ENCODE measurements at places on chromosomes 3 and 15. TPM values are rescaled to one million over a fixed set of nuclear protein-coding genes. Genes with fewer than 3 reads are reported as not detected.

Gene C2CD4B
- total RNA-seq = 12.1 TPM

Gene GPR149
- total RNA-seq = not detected

DNA sequence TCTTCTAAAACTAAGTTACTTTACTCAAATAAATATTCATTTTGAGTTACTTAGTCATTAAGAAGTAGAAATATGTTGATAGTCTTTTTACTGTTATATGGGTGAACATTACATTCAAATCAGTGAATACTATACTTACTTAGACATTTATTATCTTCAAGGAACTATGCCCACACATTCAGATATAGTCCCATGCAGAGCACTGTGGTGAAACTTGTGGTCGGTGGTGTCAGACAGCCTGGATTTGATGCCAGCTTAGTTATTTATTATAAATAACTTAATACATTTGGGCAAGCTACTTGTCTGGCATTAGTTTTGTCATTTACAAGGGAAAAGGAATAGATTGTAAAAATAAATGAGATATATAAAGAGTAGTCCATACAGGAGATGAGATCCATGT is 149.5 kb downstream of the RAP2B start:
- DNase-seq = no peak

DNA sequence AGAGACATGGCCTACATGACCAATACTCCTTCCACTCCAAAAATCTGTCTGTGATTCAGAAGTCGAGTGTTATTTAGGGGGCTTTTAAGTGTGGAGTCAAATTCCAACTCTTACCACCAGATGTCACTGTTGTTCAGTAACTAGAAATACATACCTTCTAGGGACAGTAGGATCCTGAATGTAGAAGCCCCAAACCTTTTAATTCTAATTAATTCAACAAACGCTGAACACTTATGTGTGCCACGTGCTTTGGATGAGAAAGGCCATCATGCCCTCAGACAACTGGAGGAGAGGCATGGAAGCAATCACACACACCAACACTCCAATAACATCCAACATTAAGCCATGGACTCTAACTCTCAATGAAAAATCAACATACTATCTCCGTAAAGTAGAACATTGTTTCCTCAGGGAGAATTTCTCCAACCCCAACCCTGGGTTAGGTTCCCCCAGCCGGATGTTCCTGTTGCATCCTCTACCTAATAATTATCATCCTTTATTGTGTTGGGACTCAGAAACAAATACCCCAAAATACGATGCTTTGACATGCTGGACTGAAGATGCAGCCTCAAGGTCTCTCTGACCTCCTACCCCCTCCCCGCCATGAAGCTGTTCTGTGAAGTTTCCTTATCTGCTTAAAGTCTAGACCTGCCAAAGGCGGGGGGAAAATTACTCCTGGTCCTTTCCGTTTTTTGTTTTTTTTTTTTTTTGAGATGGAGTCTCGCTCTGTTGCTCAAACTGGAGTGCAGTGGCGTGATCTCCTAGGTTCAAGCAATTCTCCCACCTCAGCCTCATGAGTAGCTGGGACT is 8.0 kb upstream of the CCDC13 start:
- DNase-seq = no peak

DNA sequence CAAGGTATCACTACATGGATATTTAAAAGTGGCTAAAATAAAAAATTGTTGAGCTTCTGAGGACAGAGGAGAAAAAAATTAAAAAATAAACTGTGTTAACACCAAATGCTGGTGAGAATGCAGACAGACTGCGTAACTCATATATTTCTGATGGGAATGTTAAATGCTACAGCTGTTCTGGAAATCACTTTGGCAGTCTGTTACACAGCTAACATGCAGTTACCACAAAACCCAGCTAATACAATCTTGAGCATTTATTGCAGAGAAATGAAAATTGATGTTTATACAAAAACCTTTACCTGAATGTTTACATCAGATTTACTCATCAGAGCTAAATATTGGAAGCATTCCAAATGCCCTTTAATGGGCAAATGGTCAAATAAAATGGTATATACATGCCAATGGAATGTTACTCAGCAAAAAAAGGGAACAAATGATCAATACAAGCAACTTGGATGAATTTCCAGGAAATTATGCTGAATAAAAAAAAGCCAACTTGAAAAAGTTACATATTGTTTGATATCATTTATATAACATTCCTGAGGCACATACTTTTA is 24.6 kb downstream of the MNS1 start:
- no peak for DNase-seq

GRCh38 chr3:151008699-151009098 is 36.2 kb upstream of the CLRN1 start:
- DNase-seq = no peak
